ENCODE measurements at places on chromosomes 3 and 15. TPM values are rescaled to one million over a fixed set of nuclear protein-coding genes. Genes with fewer than 3 reads are reported as not detected.

PRR20G gene
- not detected for total RNA-seq

DLG1 gene
- 70.8 TPM for total RNA-seq

CYP8B1 gene
- total RNA-seq = not detected

- no peak overlapping the region for H3K27ac ChIP-seq
- peaks cover 22% of the 10 kb centered on the region for H3K36me3 ChIP-seq
- H3K4me3 ChIP-seq = no peak overlapping the region
- no peaks in the 10 kb centered on the region for H3K27me3 ChIP-seq
Observed at GRCh38 chr3:66312039-66312438, 91.2 kb downstream of the SLC25A26 start.

DNA sequence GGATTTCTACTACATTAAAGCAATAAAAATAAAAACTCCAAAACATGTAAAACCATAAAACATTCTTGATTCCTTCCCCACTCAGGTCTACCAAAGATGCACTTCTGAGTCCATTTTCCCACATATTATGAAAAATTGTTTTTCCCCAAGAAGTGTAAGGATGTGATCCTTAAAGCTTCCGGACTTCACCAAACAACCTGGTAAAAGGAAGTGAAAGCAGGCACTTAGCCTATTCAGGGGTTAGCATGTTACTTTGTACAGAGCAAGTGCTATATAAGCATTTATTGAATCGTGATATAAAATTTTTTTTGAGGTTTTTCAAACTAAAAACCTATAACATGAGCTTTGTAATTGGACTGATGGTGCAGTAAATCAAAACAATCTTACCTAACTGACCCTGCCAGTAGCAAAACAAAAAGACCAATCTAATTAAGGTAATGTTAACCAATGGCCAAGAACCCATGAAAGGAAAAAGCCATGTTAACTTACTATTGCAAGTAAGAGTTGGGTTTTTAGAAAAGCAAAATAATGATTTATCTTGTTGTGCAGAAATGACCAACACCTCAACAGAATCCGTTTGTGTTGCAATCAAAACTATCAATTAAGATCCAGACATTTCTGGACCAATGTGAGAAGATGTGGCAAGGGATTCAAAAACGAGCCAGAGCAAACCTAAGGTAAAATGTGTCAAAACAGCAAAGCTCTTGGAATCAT is 1.8 kb downstream of the SETD2 start:
- H3K27me3 ChIP-seq = no peaks in the 10 kb centered on the region
- peaks cover 77% of the 10 kb centered on the region for H3K4me1 ChIP-seq
- no peak for DNase-seq
- H3K4me3 ChIP-seq = peak overlapping the region; percentile 97
- peak overlapping the region; percentile 97 for H3K27ac ChIP-seq

GRCh38 chr3:15206662-15207576 is 873 bp downstream of the CAPN7 start:
- peak overlapping the region; percentile 89 for H3K4me3 ChIP-seq
- H3K36me3 ChIP-seq = no peaks in the 10 kb centered on the region
- no peaks in the 10 kb centered on the region for H3K27me3 ChIP-seq
- peak; percentile 26 for DNase-seq

- H3K27ac ChIP-seq = no peak overlapping the region
- H3K36me3 ChIP-seq = peaks cover 4% of the 10 kb centered on the region
- DNase-seq = no peak
- no peak overlapping the region for H3K4me3 ChIP-seq
Observed at GRCh38 chr3:149160754-149161300, 31.4 kb downstream of the HPS3 start.

GRCh38 chr3:16106050-16106449 is 68.4 kb upstream of the GALNT15 start:
- H3K27ac ChIP-seq = no peak overlapping the region
- H3K4me3 ChIP-seq = no peak overlapping the region
- H3K4me1 ChIP-seq = peaks cover 7% of the 10 kb centered on the region
- H3K36me3 ChIP-seq = peaks cover 6% of the 10 kb centered on the region
- peaks cover 24% of the 10 kb centered on the region for H3K27me3 ChIP-seq

DNA sequence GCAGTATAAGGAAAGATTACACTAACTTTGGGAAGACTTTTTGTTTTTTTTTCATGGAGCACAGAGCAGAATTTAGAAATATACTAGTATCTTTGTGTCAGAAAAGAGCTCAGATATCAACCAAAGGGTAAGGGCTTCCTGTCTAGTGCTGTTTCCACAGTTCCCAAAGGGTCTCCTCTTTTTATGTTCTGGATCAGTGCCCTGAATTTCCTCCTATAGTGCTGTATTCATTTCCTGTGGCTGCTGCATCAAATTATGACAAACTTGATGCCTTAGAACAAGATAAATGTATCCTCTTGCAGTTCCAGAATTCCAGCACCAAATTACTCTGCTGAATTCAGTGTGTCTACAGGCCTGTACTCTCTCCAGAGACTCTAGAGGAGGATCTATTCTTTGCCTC is 219.8 kb upstream of the THRB start:
- H3K27ac ChIP-seq = no peak overlapping the region
- no peaks in the 10 kb centered on the region for H3K36me3 ChIP-seq
- DNase-seq = no peak
- H3K4me1 ChIP-seq = no peaks in the 10 kb centered on the region

DNA sequence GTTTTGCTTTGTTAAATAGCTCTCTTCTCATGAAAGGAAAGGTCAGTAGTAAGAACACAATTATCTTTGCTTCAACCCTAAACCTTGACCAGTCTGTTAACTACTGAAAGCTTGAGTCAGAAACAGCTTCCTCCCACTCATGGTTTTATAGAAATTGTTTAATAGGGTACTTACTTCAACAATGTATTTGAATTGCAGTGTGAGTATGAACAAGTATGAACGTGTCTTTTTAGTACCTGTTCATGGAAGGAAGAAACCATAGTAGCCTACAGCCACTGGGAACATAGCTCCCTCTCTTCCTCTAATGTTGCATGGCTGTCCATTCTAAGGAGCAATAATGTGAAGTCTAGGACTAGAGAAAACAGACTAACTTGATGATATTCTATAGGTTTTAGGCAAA is 311.0 kb downstream of the MCTP2 start:
- no peak overlapping the region for H3K4me3 ChIP-seq
- H3K36me3 ChIP-seq = no peaks in the 10 kb centered on the region
- DNase-seq = no peak

DNA sequence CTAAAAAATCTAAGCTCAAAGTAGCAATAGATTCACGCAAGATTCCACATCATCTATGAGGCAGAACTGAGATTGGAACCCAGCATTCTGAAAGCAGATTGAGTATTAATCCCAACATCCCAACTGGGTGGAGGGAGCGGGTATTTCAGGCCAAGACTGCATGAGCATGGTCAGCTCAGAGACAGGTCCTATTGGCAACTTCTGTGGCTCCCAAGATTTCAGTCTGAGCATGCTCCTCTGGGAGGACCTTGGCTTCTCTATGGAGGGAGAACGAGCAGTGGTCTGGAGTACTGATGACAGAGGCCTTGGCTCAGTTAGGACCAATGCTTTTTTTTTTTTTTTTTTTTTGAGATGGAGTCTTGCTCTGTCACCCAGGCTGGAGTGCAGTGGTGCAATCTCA is 4.0 kb upstream of the ITGA11 start:
- H3K4me1 ChIP-seq = no peaks in the 10 kb centered on the region
- H3K36me3 ChIP-seq = no peaks in the 10 kb centered on the region
- H3K27me3 ChIP-seq = peaks cover 62% of the 10 kb centered on the region
- H3K27ac ChIP-seq = no peak overlapping the region
- DNase-seq = no peak

DNA sequence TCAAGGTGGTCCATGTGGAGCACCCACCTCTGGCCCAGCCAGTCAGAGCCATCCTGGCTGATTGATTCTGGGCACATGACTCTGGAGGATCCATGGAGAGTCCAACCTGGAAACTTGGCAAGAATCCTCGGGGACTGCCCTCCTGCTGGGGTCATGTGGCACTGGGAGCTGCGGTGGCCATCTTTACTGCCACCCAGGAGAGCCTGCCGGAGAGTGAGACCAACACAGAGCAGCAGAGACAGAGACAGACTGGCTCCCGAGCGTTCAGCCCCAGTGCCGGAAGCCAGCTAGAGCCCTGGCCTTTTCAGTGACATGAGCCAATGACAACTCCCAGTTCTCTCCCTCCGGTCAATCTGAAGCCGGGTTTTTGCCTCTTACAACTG is 11.5 kb upstream of the GATA2 start:
- DNase-seq = no peak
- H3K27me3 ChIP-seq = peaks cover 40% of the 10 kb centered on the region
- no peak overlapping the region for H3K4me3 ChIP-seq
- H3K4me1 ChIP-seq = no peaks in the 10 kb centered on the region

DNA sequence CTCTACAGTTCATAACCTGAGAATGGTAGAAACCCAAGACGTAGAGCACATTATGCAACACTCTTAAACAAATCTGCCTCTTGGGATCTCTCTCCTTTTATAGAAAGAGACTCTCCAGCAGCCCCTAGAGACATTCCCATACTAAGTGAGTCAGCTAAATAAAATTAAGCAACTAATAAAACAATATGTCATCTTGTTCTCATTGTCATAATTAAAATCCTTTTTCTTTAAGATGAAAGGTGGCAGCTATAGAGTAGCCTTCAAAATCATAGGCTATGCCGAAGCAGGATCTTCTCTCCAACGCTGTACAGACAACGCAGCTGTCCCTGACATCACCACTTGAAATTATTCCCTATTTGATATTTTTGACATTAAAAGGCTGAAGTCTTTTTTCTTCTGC is 790.0 kb downstream of the FHIT start:
- H3K4me1 ChIP-seq = peaks cover 4% of the 10 kb centered on the region
- no peak for DNase-seq
- no peaks in the 10 kb centered on the region for H3K36me3 ChIP-seq
- H3K27ac ChIP-seq = no peak overlapping the region
- no peak overlapping the region for H3K4me3 ChIP-seq
- no peaks in the 10 kb centered on the region for H3K27me3 ChIP-seq

All from activated T-cell treated with anti-CD3 and anti-CD28 coated beads, Interleukin-2, amount 50 U/mL, for 72 hours (primary cell).